Stimulated activated CD4-positive, alpha-beta T cell treated with anti-CD3 and anti-CD28 coated beads, Interleukin-1b, Interleukin-23, amount 100 ng/mL, for 1 hour (primary cell): ENCODE measurements at places on chromosomes 6 and 20.

DNA sequence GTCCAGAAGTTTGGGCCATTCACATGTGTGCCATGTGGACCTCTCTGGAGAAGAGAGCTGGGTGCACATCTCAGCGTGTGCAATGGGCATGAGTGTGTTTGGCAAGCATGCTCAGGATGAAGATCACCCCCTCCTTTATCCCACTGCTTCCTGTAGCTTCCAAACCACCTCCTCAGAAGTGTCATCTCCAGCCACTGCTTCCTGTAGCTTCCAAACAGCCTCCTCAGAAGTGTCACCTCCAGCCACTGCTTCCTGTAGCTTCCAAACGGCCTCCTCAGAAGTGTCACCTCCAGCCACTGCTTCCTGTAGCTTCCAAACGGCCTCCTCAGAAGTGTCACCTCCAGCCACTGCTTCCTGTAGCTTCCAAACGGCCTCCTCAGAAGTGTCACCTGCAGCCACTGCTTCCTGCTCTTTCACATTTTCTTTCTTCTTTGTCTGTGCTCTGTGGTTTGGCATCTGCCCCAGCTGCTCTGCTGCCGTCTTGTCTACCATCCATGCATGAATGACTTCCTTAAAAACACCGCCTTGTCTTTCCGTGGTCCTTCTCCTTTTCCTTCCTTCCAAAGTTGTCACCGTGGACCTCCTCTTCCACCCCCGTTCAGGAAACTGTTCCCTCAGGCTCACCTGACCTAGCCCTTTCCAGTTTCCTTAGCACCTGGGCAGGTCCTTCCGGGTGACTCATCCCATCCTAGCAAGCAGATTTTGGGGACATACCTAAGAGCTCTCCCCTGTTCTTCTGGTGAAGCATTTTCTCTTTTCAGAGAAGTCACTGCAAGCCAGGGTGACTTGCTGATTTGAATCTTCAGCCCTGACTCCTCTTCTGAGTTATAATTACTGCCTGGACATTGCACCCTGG is 43.5 kb upstream of the TIAM2 start:
- DNase-seq = no peak

DNA sequence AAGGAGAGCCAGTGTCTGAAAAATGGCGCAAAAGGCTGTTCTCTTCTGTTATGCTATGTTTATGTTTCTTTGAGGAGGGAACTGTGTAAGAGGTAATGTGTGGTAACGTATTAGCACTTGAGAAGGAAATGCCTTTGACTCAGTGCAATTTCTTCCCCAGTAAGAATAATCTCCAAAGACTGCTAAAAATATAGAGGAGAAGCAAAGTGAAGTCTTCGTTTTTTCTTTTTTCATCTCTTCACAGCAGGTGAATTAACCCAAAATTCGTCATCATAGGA is 47.1 kb upstream of the IFNGR1 start:
- DNase-seq = no peak

DNA sequence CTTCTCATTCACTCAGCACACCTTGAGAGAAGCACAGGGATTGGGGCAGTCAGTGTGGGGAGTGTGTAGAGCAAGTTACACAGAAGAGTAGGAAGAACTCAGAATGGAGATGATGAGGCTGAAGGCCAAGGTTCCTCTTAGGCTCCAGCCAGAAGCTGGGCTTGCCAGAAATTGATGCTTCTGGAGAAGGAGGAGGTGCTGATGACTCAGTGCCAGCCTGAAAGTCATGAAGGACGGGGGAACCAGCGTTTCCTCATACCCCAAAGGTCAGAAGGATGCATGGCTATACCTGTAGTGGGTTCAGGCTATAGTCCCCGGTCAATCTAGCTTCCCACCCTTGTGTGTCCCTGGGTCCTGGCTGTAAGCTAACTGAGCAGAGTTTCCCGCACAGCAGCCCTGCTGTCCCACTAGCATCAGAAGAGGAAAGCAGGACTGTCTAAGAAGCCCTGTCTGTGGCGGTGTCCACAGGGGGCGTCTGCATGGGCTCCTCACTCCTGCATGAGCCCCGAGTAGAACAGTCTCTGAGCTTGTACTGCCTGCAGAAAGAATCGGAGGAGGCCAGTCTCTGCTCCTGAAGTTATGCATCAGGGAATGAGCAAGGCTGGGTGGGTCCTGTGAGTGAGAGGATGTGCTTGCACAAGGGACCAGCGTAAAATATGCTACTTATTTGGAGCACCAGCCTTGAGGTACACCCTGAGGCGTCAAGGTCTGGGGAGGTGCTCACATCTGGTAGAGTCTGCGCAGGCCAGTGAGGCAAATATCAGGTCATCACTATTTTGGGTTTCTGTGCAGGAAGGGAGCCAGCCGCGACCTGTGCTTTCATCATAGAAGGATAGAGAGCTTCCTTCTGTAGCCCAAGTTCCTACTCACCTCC is 148.5 kb downstream of the MRPL14 start:
- no peak for DNase-seq

DNA sequence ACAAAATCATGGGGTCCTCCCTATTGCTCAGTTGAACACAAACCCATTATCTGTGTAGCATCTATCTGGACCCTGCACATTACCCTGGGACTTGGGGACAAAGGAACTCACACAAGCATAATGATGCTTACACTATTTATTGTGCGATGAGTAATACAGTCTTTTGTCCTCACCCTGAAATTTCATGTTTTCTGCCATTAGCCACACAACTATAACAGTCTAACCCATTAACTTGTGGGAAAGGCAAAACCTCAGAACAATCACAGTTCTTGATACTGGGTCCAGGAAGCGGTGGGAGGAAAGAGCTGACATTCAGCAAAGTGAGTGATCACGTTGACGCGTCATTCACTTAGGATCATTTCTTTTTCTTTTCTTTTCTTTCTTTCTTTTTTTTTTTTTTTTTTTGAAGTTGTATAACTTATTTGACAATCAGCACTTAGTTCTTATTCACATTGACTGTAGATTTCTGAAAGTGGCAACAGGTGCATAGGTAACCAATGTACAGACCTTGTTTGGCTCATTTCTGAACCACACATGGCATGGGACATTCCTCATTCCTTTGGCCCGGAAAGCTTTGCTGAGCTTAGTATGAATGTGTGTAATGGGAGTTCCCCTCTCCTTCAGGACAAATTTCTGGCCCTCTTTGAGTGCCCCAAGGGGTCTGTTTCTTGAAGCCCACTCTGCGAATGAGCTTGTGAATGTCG is 94.8 kb upstream of the CNKSR3 start:
- DNase-seq = no peak

- DNase-seq = no peak
Measured at GRCh38 chr6:136923116-136923953, 1.2 kb downstream of the SLC35D3 start.

- no peak for DNase-seq
Measured at GRCh38 chr6:145047891-145048290, 687.4 kb downstream of the EPM2A start.

DNA sequence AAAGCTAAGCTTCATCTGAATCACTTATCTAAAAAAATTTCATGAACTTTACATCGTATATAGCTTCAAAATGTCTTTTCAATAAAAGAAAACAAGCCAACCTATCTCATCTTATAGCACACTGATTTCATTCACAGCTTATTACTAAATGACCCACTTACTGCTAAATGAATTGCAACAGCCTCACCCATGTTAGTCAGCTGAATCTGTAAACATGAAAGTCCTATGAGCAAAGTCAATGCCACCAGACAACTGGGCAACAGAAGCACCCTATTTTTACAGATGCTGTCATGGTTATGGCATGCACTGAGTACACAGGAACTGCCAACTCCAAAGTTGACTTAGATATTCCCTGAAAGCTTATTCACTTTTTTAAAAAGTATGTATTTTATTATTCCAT is 41.2 kb upstream of the DST start:
- no peak for DNase-seq

GRCh38 chr6:117483004-117483644 is 650 bp downstream of the DCBLD1 start:
- DNase-seq = no peak

DNA sequence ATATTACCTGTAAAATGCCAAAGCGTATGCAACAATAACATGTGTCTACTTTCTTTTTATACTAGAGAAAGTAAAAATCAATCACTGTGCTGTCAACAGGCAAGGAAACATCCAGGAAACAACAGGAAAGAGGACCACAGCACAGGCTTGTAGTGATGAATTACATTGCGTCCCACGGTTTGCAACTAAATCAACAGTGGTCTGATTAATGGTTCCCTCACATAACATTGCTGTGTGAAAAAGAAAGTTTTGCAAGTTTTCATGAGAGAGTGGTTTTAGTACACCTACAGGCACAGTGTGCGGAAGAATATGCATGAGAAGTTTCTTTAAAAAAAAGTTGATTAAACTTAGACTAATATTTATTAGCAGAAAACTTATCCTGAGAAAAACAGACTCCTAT is 329.5 kb upstream of the HSF2 start:
- no peak for DNase-seq

DNA sequence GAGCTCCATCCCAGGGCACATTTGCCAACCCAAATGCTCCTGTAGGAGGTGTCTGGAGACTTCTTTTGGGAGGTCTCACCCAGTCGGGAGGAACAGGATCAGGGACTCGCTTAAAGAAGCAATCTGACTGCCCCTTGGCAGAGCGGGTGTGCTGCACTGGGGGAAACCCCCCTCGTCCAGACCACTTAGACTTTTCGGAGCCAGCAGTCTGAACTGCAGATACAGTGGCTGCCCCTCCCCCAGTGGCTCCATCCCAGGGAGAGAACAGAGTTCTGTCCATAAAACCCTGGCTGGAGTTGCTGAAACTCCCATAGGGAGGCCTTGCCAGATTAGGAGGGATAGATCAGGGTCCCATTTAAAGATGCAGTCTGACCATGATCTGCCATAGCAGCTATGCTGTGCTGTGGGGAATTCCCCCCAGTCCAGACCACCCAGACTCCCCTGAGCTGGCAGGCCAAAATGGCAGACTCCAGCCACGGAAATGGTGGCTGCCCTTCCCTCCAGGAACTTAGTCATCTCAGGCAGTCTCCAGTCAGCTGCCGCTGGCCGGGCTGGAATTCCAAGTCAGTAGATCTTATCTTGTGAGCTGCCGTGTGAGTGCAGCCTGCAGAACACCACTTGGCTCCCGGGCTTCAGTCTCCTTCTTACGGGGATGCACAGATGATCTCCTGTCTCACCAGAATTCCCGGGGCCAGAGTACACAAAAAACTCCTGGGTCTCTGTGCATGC is 278.1 kb upstream of the SASH1 start:
- DNase-seq = no peak

GRCh38 chr20:33654680-33655161 is 7.4 kb upstream of the C20orf144 start:
- no peak for DNase-seq

DNA sequence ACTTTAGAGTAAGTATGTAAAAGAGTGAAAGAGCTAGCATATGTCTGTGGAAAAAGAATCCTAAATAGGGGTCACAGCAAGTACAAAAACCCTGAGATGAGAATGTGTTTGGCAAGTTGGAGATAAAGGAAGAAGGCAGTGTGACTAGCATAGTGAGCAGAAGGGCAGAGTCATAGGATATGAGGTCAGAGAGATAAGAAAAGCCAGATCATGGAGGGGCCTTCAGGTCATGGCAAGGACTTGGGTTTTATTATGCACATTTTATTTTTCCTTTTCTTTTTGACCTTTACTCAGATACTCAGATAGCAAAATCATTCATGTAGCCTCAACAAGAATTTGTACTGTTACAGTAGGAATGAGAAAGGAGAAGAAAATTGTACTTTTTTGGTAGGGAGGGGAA is 138.0 kb downstream of the GJA1 start:
- no peak for DNase-seq

GRCh38 chr20:289693-290083 is 862 bp downstream of the C20orf96 start:
- DNase-seq = no peak

- no peak for DNase-seq
Measured at GRCh38 chr6:3535033-3535775, 78.4 kb upstream of the SLC22A23 start.

DNA sequence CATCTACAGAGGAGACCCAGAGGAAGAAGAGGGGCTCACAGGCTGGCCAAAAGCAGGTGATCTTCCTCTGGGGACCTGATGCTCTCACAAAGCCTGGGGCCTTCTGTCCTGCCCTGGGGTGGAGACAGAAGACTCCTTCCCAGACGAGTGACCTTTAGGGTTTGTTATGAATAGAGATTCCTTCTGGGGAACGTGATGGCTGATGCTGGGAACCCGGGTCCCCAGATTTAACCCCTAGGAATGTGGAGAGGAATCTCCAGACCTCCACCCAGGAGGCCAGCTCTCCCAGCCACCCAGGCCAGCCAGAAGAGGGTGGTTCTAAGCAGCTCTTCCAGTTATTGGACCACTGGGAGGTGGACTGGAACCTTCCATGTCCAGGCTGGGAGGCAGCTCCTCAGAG is 16.8 kb upstream of the CCN5 start:
- DNase-seq = no peak

- DNase-seq = no peak
Measured at GRCh38 chr6:14622909-14623505, 505.4 kb downstream of the CD83 start.

GRCh38 chr6:155078331-155078745 is 83.2 kb downstream of the TIAM2 start:
- DNase-seq = no peak

- DNase-seq = no peak
Measured at GRCh38 chr6:38269461-38270172, 370.1 kb downstream of the BTBD9 start.

- no peak for DNase-seq
Measured at GRCh38 chr6:2042956-2043648, 202.3 kb downstream of the GMDS start.

DNA sequence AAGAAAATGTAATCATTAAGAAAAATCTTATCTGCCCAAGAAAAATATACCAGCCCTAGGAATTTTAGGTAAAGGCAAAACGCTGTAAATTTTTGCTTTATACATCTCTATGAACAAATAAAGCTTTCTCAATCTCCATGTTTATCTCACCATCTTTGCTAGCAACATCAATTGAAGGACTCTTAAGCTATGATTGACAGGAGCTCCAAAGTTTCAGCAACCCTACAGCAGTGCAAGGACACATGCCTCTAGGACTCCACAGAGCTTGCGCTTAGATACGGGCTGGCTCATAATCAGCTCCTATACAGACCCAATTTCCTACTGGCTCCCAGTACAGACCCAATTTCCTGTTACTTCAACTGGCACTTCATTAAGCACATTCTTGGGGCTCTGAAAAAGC is 4.3 kb downstream of the NANP start:
- no peak for DNase-seq

GRCh38 chr6:118881440-118882313 is 12.3 kb upstream of the ASF1A start:
- no peak for DNase-seq
